ENCODE measurements at places on chromosomes 12 and 14.
A peak's percentile ranks its signal among the peaks of the same experiment; 100 is the strongest.

- DNase-seq = no peak
Observed at GRCh38 chr12:108641446-108642268, 8.0 kb upstream of the SELPLG start.

DNA sequence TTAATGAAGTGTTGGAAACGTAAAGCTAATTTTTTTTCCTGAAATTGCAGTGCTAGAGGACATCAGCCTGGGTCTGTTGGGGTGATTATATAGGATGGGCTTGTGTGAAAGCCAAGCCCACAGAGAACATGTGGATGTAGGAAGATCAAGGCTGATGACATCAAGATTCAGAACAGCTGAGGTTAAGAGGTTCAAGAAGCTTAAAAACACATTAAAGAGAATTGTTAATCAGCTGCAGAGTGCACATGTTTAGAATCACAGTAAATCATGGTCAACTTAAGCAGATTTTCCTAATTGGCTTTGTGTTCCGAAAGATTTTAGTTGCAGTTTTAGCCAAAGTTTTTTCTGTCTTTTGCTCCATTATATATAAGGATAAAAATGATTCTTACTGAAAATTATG is 87.9 kb upstream of the PRICKLE1 start:
- DNase-seq = no peak

GRCh38 chr12:96880220-96880619 is 26.8 kb upstream of the NEDD1 start:
- peak; percentile 8 for DNase-seq

DNA sequence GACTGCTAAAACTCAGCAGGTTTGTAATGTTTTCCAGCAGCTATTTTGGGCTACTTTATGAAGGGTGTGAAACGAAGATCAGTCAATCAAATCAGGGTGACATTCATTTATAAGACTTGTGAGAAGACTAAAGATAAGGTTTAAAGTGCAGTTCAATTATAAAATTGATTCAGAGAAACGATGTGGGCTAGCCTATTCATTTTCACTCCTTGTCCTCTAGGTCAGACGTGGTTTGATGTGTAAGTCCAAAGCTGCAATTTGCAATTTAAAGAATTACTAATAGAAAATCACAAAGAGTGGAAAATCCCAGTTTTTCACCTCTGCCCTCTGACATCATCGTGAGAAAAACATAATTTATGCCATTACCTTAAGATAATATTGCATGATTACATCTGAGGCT is 243.5 kb upstream of the NOVA1 start:
- peak; percentile 44 for DNase-seq

DNA sequence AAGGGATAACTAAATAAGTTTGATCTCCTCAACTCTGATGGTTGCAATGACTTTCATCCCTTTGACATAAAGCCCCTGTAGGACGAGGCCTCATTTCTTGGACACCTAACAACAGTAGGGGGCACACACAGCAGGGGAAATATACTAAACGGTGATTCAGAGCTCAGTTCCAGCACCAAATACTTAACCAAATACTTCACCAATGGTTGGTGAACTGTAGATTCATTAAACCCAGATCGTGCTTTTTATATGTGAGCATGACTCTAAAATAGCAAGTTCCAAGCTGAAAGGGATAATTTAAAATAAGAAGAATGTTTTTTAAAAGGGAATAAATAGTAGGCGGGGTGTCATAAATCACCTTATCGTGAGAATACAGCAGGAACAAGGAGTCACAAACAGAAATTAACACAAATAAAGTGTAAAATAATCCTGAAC is 53.2 kb downstream of the ATG2B start:
- DNase-seq = peak; percentile 5

DNA sequence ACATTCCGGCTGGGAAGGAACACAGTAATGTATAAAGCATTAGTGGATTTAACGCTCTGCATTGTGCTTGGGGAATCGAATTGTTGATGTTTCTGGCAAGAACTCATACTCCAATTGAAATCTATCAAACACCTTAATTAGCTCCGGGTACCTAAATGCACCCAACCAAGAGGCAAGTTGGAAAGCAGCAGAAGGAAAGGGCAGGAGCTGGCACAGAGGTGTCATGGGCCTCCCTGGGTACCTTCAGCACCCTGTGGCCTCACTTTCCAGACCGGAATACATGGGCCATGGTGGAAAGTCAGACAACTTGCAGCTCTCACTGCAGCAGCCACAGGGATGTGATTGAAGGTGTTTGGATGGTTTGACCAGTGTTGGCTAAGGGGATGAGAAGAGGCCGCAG is 6.8 kb upstream of the BCL11B start:
- no peak for DNase-seq

DNA sequence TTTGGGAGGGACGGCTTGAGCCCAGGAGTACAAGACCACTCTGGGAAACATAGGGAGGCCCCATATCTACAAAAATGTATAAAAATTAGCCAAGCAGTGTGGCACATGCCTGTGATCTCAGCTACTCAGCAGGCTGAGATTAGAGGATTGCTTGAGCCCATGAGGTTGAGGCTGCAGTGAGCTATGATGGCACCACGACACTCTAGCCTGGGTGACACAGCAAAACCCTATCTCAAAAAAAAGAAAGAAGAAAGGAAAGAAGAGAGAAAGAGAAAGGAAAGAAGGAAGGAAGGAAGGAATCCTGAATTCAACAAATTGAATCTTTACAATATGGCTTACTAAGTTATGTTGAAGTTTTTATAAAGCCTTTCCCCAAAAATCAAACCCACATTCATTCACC is 2.1 kb downstream of the KIF21A start:
- DNase-seq = no peak

GRCh38 chr12:114220311-114220710 is 185.6 kb downstream of the TBX5 start:
- no peak for DNase-seq

DNA sequence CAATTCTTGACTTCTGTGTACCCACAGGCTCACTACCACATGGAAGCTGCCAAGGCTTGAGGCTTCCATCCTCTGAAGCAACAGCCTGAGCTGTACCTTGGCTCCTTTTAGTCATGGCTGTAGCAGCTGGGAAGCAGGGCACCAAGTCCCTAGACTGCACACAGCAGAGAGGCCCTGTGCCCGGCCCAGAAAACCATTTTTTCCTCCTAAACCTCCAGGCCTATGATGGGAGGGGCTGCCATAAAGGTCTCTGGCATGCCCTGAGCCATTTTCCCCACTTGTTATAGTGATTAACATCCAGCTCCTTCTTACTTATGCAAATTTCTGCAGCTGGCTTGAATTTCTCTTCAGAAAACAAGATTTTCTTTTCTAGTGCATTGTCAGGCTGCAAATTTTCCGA is 121.8 kb downstream of the RPS6KA5 start:
- no peak for DNase-seq

DNA sequence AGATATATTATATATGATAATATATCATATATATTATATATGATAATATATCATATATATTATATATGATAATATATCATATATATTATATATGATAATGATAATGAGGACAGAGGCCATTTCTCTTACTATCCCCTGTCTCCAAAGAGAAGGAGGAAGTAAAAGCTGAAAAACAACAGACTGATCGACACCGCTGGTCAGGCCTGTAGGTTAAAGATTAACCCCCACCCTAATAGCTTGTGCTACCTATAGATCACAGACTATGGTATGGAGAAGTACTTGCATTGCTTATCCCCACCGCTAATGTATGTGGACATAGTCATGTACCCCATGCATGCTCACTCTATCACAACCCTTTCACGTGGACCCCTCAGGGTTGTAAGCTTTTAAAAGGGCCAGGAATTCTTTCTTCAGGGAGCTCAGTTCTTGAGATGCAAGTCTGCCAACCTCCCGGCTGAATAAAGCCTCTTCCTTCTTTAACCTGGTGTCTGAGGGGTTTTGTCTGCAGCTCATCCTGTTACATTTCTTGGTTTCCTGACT is 786.1 kb upstream of the TMEM132C start:
- no peak for DNase-seq

- peak; percentile 45 for DNase-seq
Observed at GRCh38 chr12:111425655-111426054, 19.9 kb downstream of the SH2B3 start.

GRCh38 chr12:39617887-39618286 is 1.7 kb downstream of the ABCD2 start:
- no peak for DNase-seq

- no peak for DNase-seq
Observed at GRCh38 chr14:51335531-51335930, 95.5 kb downstream of the TMX1 start.

DNA sequence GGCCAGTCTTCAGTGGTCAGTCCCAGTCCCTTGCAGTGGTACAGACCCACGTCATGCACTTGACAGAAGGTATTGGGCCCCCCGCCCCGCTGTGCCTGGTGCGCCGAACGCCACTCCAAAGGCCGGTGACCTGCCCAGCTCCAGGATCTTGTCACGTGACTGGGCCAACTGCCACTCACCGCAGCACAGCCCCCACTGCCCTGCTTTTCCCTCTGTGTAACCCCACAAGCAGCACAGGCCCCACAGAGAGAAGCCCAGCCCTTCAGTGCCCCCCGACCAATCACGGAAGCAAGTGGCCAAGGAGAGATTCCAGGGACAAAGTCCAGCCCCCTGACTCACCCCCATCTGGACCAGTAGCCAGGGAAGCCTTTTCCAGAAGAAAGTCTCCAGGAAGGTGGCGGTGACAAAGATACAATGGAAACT is 498 bp downstream of the GPR132 start:
- no peak for DNase-seq

DNA sequence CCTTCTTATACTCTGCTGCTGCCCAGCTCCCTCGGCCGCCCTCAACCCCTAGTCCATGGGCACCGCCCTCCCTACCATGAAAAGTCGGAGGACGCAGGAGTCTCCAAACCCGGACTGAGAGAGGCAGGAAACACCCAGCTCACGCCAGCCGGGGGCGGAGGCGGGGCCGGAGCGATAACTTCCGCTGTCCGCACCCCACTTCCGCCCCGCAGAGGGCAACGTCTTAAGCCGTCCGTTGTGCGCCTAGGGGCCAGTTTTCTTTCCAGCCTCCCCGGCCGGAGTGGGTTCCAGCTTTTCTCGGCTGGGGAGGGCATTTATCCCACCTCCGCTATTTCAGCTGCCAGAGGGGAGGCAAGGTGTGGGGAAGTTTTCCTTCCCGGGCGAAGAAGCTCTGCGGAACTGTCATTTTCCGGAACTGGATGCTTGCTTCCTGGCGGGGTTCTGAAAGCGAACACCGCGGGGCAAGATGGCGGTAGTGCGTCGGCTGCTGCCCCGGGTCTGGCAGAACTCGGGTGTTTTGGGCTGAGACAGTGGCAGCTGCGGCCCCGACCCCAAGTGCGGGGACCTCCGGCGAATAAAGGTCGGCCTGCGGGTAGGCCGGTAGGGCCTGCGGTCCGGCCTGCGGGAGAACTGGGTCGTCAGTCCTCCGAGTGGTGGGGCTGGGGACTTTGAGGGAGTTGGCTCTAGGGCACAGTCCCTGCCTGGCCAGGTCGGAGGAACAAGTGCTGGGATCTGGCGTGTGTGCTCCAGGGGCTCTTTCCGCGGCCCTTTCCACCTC is at the start of the genes KCTD10 and UBE3B:
Gene KCTD10, minus strand, starts transcription at position 116 of the 778 bp plus-strand sequence. Its CDS starts 38 bp downstream, at position 78.
Gene UBE3B, plus strand, starts transcription at position 450 of the 778 bp plus-strand sequence. CDS start 5,918 bp downstream, outside the sequence.
- peak; percentile 94 for DNase-seq

GRCh38 chr12:82476511-82476910 is 118.2 kb downstream of the METTL25 start:
- DNase-seq = no peak

GRCh38 chr12:76680940-76681339 is 83.0 kb upstream of the ZDHHC17 start:
- DNase-seq = peak; percentile 81

- no peak for DNase-seq
Observed at GRCh38 chr12:107779077-107779831, 4.8 kb downstream of the ASCL4 start.

- no peak for DNase-seq
Observed at GRCh38 chr12:115758877-115759620, 518.4 kb downstream of the MED13L start.

- DNase-seq = peak; percentile 53
Observed at GRCh38 chr12:107512391-107512790, 173.2 kb upstream of the PWP1 start.

DNA sequence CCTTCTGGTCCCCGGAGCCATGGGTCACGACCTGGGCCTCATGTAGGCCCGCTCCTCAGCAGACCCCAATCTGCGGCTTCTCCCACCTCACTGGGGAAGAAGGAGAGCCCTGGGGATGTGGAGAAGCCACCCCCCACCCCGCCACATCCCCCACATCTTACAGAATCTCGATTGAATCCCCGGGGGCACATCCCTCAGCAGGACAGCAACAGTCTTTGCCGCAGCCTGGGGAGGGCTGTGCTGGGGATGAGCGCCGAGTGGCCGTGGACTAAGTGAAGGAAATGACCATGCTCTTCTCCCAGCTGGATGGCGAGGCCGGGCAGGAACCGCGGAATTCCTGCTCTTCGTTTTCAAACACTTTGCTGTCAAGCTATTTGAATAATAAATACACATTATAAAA is 169.0 kb upstream of the RTL1 start:
- peak; percentile 49 for DNase-seq

GRCh38 chr12:66189486-66189843 is 451 bp downstream of the IRAK3 start:
- DNase-seq = peak; percentile 22

DNA sequence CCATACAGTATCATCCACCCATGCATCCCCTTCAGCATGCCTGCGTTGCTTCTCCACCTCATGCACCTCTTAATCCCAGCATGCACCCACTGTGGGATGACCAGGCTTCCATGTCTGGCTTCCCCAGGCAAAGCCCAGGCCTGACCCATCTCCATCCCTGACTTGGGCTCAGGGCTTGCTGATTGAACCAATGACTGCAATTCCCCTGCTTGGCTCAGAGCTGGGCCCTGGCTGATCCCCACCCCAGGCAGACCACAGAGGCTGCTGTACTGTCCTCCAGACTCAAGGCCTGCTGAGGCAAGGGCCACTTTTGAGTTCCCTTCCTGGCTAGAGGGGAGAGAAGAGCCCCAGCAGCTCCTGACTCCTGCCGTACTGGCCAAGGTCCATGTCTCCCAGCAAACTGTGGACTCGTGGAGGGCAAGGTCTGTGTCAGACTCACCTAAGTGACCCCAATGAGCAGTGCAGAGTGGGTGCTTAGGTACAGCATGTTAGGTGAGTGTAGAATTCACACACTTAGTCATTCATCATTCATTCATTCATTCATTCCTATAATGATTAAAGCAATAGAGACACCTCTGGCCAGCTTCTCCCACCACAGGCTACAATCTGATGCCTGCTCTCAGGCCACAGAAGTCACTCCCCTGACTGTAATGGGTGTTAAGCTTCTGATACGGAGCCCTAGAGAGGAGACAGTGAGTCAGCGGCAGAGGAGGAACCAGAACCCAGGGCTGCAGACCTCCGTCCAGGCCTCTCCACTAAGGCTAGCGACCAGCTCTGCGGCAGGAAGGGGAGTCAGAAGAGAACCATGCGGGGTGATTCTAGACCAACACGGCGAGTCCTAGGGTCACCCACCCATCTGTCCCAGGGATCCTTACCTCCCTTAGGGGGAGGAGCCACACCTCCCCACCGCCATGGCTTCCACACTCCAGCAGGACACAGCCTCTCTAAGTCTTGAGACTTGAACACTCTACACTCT is 2.9 kb downstream of the BEGAIN start:
- DNase-seq = no peak

DNA sequence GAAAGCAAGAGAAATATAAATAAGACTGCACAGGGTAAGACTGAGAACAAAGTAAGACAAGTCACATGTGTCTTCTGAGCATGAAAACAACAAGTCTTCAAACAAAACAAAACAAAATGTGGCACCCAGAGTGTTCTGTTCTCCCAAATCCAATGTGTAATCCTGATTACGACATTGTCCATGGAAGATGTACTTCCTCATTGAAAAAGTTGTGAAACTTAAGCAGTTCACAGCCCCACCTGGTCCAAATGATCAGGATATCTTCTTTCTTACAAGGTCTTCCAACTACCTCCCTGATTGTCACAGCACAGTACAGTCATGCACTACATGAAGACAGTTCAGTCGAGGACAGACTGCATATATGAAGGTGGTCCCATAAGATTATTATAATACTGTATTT is 23.3 kb upstream of the NEK9 start:
- no peak for DNase-seq

Measured in choroid plexus epithelial cell (primary cell).